ENCODE measurements at places on chromosomes 4 and X.

GRCh38 chrX:118724365-118724764 lies 3.0 kb upstream of the IL13RA1 start:
- DNase-seq, result no peak

GRCh38 chr4:52979020-52979419 lies 116.9 kb downstream of the RASL11B start:
- no peak for DNase-seq

DNA sequence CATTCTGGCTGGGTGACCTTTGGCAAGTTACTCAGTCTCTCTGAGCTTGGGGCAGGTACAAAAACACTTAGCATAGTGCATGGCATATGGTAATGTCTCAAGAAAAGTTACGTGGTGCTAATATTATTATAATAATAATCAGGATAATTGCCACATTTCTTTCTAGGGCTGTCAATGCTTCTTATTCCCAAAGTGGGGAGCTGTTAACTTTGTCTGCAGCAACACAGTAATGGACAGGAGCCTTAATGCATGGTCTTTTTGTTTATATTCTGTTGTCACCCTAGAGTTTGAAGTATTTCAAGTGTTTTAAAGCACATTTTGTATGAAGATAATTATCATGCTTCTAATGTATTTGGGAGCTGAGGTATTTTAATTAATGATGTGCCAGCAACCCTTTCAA lies 121.8 kb downstream of the FHIP1A start:
- DNase-seq, result no peak

DNA sequence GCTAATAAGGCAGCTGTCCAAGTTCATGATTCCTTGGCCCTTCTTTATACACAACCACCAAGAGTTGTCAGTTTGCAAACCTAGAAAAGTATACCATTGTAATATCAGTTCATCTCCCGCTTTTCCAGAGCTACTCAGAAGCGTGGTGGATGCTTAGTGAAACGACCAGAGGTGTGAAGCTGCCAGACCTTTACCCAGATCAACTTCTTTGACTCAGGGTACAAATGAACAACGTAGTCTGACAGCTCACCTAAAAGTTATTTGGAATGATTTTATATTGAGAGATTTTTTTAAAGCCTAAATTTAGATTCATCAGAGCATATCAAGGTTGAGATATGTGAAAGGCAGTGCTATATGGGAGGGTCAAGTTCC lies 169.7 kb downstream of the CBR4 start:
- no peak for DNase-seq

GRCh38 chr4:105150503-105150902 lies 3.8 kb downstream of the TET2 start:
- DNase-seq, result no peak

DNA sequence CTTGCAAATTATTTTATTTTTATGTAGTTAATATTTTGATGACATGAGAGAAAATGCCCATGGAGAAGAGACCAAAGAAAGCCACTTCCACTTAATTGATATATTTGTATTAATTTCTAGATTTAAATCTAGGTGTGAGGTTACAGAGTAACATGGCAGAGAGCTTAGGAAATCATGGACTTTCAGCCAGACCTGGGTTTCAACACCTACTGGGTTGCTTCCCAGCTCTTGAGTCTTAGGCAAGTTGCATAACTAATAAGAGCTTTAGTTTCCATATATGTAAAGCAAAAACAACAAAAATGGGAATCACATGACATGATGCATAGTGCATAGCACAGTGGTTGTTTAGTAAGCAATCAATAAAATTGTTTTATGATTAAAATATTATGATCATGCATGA lies 413.3 kb downstream of the CCSER1 start:
- DNase-seq, result no peak

DNA sequence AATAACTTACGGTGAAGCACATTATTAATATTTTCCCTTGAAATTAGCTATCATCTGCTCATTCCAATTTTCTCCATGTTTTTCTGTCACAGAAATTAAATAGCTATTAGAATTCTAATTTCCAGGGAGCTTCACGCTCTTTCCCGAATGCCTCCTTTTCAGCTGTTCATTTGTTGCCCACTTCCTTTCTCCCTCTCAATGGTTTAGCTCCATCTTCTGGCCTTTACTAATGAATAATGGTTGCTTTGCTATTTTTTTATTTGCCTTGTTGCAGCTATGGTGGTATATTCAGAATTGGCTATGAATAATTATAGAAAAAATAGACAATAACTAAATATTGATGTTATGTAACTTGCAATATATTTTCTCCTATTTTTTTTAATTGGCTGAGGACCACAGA lies 70.5 kb downstream of the GRIA2 start:
- no peak for DNase-seq

DNA sequence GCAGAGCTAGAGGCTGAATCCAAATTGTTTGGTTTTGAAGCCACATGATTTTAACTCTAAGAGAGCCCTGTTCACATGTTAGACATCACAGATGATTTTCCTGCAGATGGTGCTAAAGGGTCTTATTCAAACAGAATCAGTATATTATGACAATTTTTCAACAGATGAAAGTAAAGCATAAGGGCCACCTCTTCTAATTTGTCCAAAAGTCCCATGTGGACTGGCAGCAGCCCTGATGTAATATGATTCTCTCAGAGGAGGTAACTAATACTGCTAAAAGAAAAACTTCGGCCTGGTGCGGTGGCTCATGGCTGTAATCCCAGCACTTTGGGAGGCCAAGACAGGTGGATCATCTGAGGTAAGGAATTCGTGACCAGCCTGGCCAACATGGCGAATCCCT lies 26.0 kb upstream of the SETD7 start:
- peak; percentile 48 for DNase-seq

DNA sequence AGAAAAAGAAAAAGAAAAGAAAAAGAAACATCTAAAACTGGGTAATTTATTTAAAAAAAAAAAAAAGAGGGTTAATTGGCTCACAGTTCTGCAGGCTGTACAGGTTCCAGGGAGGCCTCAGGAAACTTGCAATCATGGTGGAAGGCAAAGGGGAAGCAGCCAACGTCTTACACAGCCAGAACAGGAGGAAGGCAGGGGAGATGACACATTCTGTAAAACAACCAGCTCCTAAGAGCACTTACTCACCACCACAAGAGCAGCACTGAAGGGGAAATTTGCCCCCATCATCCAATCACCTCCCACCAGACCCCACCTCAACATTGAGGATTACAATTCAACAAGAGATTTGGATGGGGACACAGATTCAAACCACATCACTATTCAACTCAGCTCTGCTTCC lies 36.8 kb upstream of the TMEM184C start:
- DNase-seq, result no peak

DNA sequence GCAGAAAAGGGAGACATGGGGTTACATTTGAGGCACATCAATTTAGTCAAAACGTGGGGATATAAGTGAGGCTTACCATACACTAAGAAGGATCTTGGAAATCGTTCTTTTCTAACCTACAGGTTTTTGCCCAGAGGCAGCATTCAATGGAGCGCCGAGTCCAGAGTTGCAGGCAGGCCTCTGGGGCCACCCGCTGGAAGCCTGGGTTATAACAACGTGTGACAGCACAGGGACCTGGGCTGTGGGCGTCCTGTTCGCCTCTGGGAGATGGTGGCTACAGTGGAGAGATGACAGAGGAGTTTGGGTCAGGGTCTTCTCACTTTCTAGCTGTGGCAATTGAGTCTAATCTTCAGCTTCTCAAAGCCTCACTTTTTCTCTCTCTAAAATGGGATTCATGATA lies 53.9 kb downstream of the ENPP6 start:
- DNase-seq, result peak; percentile 3

GRCh38 chr4:21451032-21451431 lies 497.5 kb downstream of the KCNIP4 start:
- DNase-seq, result peak; percentile 65

DNA sequence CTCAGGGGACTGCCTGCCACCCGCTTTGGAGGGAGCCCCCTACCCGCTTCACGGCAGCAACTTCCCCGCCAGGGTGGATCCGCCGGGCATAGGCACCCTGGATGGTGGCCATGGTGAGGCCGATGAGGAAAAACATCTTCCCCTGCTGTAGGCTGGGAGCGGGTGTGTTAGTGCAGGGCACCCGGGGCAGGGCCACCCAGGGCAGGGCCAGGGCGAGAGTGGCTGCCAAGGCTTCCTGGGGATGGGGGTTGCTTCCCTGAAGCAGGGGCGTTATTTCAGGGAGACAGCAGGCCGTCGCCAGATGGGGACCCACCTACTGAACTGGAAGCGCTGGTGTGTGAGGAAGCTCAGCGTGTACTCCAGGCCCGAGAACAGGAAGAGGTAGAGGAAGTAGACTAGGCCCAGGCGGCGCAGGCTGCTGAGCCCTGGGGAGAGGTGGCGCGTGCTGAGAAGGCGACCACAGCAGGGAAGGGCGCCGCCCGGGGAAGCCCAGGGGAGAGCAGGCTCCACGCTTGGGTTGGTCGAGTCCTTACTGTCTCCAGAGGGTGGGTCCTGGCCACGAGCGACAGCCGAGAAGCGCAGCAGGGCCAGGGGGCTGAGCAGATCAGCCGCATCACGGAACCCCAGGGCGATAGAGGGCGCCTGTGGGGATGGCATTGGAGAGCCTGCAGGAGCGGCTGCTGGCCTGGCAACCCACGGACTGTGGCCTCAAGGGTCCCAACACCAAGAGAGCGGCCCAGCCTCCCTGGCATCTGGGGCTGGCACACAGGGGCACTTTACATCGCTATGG lies 31.5 kb downstream of the NOP14 start:
- DNase-seq, result no peak

DNA sequence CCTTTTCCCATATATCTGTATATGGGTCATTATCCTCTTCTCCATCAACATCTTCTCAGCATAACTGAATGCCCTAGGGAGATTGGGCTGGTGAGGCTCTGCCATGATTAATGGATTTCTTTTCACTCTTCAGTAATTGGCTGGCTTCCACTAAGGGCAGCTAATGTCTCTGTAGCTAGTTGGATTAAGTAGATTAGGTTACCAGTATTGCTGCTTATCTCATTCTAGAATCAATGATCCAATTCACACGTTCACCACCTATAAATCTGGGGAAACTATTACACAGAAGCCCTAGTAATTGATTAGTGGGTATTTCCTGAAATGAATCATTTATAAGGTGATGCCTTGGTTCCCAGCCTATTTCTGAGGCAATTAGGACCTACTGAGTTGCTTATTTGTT lies 94.8 kb downstream of the KDR start:
- DNase-seq, result peak; percentile 54

DNA sequence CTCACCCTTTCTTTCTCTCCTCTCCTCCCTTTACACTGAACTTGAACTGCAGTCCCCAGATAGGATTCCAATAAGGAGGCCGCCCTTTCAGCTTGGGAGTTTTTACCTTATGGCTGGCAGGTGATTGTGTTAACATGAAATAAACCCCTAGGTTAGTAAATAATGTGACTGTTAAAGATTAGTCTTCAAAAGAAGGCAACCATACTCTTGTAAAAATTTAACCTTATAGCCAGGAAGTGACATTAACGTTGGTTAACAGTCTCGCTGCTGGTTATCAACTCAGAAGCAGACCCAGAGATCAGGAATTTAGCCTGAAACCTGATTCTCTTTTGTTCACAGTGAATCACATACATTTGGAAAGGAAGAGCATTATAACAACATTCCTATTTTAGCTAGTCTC lies 15.2 kb downstream of the FHDC1 start:
- no peak for DNase-seq

GRCh38 chr4:184156163-184156920 lies 61.3 kb downstream of the ENPP6 start:
- no peak for DNase-seq

DNA sequence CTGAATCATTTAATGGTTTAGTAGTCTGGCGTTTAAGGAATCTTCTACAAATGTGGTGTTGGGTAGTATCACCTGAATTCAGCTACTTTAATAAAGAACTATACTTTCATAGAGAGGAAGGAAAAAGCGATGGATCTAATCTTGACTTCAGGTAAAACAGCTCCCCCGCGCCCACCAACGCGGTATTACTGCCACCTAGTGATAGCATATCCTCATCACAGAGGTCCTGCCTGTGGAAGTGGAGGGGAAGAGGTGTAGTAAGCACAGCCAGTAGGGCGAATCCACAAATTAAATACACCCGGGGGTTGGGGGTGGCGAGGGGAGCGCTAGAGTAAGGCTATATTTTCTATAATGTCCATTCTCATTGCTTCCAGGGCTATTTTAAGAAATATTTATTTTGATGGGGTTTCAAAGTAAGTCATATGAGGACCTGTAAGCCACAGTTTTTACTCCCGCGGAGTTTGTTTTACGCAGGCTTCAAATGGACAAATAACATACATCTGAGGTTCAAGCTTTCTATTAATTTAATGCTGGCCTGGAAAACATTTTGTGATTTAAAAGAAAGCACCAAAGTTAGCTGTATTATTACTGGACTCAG lies 8.3 kb upstream of the DAPP1 start:
- no peak for DNase-seq

DNA sequence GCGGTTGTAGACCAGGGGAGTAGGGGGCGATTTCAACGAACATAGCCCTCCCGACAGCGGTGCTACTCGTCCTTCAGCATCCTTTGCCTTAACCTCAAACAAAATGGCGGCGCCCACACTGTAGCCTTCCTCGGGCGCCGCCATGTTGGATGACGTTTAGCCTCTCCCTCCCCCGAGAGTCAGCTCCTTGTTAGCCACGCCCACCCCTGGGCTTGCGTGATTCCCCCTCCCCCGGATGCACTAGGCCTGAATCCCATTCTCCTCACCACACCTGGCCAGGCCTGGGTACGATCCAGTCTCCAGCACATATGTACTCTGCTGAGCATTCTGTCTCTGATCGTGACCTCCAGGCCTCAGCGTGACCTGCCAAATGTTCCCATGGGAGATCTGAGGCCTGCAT lies 49.0 kb upstream of the ZNF157 start:
- no peak for DNase-seq

All from NCI-H524 treated with DMSO at 0.1 percent for 48 hours (cell line).